ENCODE measurements at places on chromosomes 16 and 17.

DNA sequence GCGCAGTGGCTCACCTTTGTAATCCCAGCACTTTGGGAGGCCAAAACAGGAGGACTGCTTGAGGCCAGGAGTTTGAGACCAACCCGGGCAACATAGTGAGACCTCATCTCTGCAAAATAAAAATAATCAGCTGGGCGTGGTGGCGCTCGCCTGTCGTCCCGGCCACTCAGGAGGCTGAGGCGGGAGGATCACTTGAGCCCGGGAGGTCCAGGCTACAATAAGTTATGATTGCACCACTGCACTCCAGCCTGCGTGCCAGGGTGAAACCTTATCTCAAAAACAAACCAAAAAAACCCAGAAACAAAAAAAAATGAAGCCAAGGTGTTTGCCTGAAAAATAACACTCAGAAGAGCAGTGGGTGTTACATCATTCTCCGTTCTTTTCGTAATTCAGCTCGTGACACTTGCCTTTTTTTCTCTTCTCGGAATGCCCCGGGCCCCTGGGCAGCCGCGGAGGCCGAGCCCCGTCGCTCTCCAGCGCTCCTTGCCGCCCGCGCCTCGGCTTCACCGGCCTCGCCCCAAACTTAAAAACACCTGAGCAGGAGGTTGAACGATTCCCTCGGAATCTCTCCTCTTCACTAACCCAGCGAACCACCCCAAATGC is 17.0 kb downstream of the PRCD start:
- DNase-seq = no peak

DNA sequence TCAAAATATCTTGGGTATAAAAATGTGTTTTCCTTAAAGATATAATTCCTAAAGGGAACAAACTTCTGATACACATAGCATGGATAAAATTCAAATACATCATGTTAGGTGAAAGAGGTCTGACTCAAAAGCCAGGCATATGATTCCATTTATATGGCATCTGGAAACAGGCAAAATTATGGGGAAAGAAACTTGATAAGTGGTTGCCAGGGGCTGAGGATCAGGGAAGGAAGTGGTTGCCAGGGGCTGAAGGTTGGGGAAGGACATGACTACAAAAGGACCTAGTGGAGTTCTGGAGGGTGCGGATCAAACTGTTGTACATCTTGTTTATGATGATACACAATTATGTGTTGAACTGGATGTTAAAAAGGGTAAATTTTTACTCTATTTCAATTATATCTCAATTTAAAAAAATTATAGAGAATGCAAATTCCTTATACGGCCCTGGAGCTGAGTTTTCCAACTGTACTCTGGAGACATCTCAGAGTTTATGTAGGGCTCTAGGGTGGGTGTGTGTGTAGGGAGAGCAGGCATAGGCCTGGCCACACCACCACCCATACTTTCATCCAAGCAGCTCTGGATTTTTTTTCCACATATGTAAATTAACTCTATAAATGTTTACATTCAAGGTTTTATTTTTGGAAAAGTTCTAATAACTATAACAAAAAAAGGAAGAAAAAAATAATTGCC is 55.0 kb downstream of the AMFR start:
- DNase-seq = no peak

DNA sequence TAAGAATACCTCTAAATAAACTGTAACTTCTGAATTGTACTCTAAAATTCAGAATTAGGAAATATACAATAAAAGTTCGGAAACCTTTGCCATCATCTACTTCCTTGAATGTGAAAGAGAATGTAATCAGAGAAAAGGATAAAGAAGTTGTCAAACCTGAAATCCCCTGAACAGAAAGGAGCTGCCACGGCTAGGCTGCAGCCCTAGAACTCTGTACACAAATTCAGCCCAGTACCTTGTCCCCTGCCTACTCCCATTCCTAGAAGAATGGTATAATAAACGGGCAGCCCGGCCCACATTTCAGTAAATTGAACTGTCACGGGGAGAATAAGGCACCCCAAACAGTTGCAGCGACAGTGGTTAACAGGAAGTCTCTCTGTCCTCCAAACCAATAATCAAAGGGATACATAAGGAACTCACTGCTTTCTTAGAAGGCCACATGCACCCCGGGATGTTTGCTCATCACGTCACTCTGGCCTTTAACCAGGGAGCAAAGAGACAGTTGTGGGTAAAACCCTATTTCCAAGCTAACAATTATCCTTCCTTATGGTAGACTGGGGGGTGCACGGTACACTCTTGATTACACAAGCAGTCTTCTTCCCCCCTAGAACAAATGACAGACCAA is 24.3 kb upstream of the RFFL start:
- no peak for DNase-seq

- peak; percentile 67 for DNase-seq
Measured at GRCh38 chr16:85935974-85936760, 37.2 kb downstream of the IRF8 start.

DNA sequence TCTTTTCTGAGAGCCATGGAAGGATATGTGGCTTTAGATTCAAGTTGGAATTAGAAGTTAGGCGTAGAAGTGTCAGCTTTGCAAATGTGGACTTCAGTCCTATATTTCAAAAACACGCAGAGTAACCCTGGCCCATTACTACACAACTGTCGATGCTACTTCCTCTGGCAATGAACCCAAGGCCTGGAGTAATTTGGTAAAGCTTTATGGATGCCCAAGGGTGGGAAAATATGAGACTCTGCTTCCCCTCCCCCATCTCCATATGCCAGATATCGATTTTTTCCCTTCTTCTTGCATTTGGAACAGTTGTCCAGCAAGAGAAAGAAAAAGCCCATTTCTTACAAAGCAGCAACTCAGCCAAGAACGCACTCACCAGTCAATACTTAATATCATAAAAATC is 2.9 kb upstream of the MAP1LC3B start:
- DNase-seq = no peak

DNA sequence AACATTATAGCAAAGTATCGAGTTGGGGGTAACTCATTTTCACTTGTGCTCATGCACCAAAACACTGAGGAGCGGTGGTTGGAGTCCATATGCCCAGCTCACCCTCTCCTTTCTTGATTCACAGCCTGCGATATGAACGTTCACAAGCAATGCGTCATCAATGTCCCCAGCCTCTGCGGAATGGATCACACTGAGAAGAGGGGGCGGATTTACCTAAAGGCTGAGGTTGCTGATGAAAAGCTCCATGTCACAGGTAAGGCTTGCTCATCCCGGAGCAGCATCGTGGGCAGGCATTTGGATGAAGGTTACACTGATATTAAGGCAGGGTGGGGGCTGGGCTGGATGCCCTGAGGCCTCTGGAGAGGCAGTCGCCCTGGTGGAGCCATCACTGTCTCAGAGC is 189.7 kb upstream of the CACNG5 start:
- DNase-seq = no peak

- no peak for DNase-seq
Measured at GRCh38 chr16:27703545-27703944, 153.6 kb downstream of the KATNIP start.

DNA sequence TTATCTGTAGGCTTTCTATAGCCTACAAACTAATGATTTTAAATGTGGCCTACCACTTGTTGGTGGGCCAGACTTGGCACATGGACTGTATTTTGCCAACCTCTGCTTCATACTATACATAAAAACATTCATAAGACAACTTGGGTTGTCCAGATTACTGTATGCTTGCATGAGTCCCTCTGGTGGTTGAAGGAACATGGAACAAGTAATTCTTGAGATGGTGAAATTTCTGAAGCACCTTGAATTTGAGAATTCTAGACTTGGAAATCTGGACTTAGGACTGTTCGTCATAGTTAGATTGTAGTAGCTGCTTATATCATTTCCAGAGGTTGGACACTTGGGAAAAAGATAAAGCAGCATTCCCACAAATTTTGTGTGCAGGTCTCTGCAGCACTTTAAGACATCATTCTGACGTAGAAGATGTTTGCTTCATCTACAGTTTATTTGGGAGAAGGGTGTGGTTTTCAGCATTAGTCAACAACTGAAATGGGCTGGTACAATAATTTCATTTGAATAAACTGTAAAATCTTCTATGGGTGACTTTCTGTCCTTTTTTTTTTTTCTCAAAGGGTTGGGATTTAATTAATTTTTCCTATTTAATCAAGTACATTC is 31.2 kb downstream of the NFATC3 start:
- no peak for DNase-seq

- DNase-seq = no peak
Measured at GRCh38 chr16:28538733-28539596, at the start of gene NUPR1. NUPR1 (minus strand) TSS chr16:28538974; CDS start chr16:28538907, 67 bp downstream.

DNA sequence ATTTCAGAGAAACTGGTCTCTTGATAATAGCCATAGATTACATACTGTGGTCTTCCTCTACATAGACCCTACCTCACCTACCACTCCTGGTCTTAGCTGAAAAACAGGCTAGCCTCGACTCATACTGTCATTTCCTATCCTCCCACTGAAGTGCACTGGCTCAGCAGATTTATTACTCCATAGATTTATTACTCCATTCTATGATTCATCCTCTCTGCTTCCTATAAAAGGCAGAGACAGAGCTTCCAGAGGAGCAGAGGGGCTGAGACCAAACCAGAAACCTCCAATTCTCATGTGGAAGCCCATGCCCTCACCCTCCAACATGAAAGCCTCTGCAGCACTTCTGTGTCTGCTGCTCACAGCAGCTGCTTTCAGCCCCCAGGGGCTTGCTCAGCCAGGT is at the start of gene CCL7:
Gene CCL7, plus strand, starts transcription at position 253 of the 400 bp plus-strand sequence. Its CDS starts 70 bp downstream, at position 323.
- no peak for DNase-seq

GRCh38 chr16:27429981-27430441 is 28.0 kb downstream of the IL21R start:
- DNase-seq = no peak

- DNase-seq = no peak
Measured at GRCh38 chr16:19389246-19389645, 28.4 kb upstream of the TMC5 start.

- peak; percentile 63 for DNase-seq
Measured at GRCh38 chr16:85028685-85029407, 1.3 kb downstream of the KIAA0513 start.

GRCh38 chr17:17958982-17959381 is 13.2 kb downstream of the TOM1L2 start:
- no peak for DNase-seq

DNA sequence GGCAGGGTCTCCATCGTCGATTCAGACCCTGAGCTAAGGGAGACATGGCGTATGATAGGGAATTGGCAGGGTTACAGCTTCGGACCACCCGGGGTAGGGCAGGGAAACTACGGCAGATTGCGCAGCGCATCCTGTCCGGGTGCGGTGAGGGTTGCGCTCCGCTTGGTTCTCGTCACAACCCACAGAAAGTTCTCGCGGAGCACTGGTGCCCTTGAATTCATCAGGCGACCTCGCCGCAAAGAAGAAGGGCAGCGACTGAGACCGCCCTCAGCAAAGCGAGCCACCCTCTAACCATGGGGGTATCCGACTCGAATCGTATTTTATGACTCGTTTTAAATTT is 1.2 kb downstream of the HS3ST3B1 start:
- no peak for DNase-seq

DNA sequence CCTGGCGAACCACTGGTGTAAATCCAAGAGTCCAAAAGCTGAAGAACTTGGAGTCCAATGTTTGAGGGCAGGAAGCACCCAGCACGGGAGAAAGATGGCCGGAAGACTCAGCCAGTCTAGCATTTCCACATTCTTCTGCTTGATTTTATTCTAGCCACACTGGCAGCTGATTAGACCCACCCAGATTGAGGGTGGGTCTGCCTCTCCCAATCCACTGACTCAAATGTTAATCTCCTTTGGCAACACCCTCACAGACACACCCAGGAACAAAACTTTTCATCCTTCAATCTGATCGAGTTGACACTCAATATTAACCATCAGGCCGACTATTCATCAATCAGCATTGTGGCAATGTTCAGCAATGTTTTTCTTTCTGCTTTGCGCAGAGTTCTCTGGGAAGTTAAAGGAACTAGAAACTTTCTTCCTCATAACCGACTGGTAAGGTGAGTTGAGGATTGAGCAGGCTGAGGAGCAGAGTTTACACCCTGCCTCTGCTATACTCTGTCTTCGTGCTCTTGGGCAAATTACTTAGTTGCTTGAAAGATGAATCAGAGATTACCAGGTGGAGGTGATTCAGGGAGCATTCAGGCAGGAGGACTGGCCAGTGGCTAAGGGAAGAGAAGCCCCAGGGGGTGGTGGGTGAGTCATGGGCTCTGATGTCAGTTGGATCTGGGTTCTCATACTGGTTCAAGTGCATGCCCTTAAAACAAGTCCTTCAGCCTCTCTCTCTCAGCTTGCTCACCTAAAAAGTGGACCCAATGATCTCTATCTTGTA is 28.2 kb upstream of the BRD7 start:
- no peak for DNase-seq

GRCh38 chr16:27110524-27110896 is 43.8 kb downstream of the C16orf82 start:
- DNase-seq = no peak

DNA sequence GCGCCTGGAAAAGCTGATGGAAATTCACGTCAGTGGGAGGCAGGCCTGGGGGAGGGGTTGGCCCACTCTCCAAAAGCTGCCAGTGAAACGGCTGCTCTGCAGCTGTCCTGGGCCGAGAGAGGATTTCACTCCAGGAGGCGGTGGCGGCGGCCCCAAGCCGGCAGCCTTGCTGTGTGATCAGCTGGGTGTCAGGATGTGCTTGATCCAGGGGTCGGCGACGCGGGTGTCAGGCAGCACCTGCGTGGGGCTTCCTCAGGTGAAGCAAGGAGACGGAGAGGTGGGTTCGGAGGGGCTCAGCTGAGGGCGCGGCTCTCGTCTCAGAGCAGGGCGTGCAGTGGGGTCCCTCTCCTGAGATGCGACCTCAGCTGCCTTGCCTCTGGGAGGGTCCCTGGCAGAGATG is 7.0 kb downstream of the CBFA2T3 start:
- no peak for DNase-seq

GRCh38 chr17:45200701-45201100 is 21.0 kb upstream of the FMNL1 start:
- no peak for DNase-seq

DNA sequence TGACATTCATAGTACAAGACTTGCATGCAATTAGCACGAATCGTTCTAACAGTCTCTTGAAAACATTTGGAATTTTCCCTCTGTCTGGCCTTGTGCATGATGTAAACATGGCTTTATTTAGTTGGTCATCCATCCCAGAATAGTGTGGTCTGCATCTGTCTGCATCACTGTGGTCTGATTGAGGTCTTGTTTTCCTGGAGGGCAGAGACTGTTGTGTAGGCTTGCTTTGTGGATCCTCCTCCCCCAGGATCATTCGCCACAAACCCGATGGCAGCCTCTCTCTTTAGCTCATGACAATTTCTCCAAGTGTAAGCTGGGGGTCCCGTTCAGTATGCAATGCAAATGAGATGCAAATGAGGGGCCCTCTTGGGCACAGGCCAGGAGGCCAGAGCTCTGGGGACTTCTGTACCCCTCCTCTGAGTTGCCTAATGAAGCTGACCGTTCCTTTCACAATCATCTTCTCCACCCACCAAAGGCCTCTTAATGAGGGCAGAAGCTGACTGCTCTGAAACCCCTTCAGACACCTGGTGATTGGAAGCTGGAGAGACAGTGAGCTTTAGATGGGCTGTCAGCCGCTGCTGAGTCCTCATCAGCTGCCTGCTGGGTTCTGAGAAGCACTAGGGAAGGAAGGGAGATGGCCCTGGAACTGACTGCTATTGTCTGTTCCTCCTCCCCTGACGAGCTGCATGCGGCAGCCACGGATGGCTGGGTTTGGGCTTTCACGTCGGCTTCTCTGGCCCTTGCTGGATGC is 201.2 kb upstream of the CACNG3 start:
- no peak for DNase-seq

GRCh38 chr16:52050418-52050817 is 496.5 kb downstream of the TOX3 start:
- DNase-seq = no peak

- DNase-seq = no peak
Measured at GRCh38 chr16:48676836-48677235, 66.9 kb upstream of the N4BP1 start.

GRCh38 chr16:4689864-4690704 is 3.3 kb upstream of the NUDT16L1 start:
- DNase-seq = no peak

- DNase-seq = no peak
Measured at GRCh38 chr17:37231887-37232286, 143.9 kb upstream of the C17orf78 start.

Data from activated CD8-positive, alpha-beta memory T cell treated with anti-CD3 and anti-CD28 coated beads for 4 hours (primary cell).